ENCODE measurements at places on chromosomes 7 and 10.

DNA sequence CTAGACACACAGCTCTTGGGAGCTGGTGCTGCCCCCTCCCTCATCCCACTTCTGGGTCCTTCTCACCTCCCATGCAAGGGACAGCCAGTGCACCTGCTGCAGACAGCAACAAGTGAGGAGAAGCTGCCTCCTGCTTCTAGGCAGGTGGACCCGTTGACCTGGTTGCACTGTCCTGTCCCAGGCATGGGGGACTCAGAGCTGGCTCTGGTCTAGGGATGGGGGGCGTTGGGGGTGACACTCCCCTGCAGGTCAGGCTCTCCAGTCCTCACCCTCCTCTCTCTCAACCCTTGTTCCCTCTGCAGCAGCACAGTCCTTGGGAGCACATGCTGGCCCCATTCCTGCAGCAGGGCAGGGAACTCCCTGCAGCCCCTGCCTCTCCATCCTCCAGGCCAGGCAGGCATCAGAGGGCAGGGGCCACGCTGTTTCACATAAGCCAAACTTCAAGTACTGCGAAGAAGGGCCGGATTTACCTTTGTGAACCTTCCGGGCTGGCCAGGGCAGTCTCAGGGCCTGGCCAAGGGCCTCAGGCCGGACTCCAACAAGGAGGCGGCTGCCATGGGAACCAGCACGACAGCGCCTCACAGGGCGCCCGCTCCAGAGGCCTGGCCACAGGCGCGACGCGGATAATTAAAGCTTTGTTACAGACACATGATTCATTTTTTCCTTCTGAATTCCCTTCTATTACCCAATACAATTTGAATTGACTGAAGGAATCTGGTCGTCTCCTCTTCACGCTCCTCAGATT lies 48.5 kb downstream of the RASGEF1A start:
- no peak for DNase-seq

GRCh38 chr10:14431868-14432267 lies 101.1 kb upstream of the FRMD4A start:
- DNase-seq = no peak

GRCh38 chr10:77090381-77091356 lies 546.9 kb downstream of the KCNMA1 start:
- no peak for DNase-seq

DNA sequence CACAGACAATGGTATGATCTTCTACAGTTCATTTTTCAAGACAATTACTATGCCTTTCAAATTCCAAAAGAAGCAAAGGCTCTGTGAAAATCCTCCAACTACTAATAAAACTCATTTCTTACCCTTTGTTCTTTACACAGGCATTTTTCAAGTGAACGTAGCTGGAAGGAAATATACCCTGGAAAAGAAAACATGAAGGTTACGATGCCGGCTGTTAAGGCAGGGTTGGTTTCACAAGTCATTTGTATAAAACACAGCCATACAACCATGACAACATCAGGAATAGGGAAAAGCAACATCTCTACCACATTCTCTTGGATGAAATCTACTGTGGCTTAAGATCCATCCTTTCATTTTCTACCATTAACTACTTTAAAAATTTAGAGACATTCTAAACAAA lies 207.9 kb downstream of the DOCK4 start:
- DNase-seq = no peak

GRCh38 chr10:102450124-102450373 lies 1.3 kb downstream of the C10orf95 start:
- DNase-seq = no peak

DNA sequence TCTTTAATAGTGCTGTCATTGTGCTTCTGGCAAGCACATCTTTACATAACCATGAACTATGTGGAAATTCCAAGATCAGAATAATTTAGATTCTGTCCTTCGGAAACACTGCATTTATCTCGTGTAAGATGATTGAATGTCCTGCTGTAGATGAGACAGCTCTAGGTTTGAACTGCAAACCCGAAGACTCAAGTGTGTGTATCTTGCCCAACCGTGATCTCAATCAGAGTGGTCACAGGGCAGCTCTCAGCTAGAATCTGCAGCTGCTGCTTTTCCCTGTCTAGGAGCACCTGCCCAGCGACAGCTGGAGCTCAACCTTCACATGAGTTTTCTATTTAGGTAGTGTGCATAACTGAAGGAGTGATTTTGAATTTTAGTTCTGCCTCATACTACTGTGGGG lies 17.5 kb upstream of the KIF20B start:
- no peak for DNase-seq

DNA sequence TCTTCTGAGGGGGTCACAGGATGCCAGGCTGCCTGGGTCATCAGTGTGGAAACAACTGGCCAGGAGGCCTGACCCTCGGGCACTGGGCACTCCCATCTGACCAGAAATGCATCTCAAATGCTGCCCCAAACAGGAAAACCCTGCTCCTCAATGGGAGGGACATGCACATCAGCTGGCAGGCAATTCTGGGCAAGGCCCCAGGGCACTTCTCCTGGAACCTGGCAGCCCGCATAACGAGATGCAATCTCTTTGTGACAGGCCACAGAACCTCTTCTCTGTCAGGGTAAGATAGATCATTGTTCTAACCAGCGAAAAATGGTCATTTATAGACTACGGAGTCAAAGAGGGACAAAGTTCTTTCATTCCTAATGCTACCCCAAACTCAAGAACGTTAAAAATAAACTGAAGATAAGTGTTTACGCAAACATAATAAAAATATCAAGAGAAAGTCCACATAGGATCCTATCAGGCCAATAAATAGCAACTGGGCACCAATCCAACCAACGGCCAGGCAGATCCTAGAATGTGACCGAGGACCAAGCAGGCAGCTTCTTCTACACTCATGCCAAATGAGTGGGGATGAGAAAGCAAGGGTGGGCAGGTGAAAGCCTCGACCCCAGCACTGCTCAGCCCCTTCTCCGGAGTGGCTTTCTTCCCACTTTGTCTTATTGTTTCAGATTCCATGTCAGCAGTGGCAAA lies 212.3 kb downstream of the TCERG1L start:
- no peak for DNase-seq

- DNase-seq = no peak
These were observed 29.5 kb downstream of the PLEKHA8 start for GRCh38 chr7:30057741-30058140.

DNA sequence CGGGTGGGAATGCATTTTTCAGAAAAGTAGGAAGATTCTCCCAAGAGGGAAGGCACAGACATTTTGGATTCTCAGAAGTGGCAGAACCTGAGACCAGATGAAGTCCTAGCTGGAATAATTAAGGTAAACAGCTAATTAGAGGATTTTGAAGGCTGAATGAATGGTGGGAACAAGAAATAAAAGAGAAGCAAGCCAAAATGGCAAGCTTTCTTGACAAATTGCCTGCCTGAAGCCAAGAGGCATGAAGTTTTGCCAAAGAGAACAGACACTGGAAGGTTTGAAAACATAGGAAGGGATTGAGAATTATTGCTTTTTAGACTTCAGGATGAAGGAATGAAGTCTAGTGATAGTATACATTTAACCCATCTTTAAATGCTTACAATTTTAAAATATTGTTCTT lies 115.0 kb upstream of the SEM1 start:
- DNase-seq = no peak

- no peak for DNase-seq
These were observed 10.4 kb upstream of the PIP4K2A start for GRCh38 chr10:22724773-22725172.

- no peak for DNase-seq
These were observed 391.7 kb upstream of the SHH start for GRCh38 chr7:156203923-156204322.

GRCh38 chr10:88958721-88959120 lies 6.1 kb upstream of the ACTA2 start:
- DNase-seq = no peak

DNA sequence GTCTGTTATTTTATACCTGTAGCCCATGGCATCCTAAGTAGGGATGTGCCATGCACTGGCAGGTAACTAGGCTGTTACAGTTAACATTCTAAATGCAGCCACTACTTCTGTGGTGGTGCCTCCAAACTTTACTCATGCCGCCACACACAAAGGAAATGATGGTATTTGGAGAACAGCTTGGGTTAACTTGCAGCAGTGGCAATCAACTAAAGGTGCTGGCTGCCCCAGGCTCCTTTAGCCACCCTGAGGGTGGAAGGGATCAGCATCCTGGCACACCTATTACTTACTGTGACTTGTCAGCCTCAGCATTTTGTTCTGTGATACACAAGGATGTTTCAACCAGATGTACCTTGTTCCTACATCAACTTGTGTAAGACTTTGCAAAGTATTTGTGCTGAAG lies 221.8 kb upstream of the PPP1R3A start:
- DNase-seq = no peak

GRCh38 chr7:33128631-33128989 lies 754 bp upstream of the BBS9 start:
- DNase-seq = no peak

- DNase-seq = no peak
These were observed 81.9 kb downstream of the GPR141 start for GRCh38 chr7:37765421-37765829.

DNA sequence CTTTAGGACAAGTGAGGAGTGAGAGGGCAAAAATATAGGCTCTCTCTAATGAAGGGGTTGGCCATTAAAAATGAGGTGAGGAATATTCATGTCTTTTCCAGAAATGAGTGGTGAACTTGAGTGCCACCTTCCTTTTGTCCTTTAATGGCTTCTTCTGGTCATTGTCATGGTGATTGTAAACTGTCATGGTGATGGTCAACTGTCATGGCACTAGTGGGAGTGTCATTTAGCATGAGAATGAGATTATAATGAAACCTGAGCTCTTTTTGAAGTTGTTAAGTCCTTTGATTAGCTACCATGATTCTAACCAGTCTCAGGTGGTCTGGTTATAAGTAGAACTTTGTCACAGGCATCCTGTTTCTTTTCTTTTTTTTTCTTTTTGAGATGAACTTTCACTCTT lies 524.4 kb downstream of the NEBL start:
- DNase-seq = no peak

- no peak for DNase-seq
These were observed 1.9 kb upstream of the PLAU start for GRCh38 chr10:73908853-73909539.

DNA sequence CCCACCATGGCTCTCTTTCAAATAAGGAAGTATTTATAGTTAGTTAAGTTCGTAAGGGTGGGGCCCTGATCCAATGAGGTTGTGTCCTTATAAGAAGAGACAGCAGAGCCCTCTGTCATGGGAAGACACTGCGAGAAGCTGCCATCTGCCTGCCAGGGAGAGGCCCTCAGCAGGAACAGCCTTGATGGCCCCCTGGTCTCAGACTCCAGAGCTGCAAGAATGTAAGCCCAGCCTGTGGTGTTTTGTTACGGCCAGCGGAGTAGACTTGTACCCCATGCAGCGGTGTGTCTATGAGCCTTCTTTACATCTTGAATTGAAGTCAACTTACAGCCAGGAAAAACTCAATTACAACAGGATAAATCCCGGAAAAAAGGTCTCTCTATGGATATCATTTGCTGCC lies 14.3 kb upstream of the LARP4B start:
- DNase-seq = no peak

DNA sequence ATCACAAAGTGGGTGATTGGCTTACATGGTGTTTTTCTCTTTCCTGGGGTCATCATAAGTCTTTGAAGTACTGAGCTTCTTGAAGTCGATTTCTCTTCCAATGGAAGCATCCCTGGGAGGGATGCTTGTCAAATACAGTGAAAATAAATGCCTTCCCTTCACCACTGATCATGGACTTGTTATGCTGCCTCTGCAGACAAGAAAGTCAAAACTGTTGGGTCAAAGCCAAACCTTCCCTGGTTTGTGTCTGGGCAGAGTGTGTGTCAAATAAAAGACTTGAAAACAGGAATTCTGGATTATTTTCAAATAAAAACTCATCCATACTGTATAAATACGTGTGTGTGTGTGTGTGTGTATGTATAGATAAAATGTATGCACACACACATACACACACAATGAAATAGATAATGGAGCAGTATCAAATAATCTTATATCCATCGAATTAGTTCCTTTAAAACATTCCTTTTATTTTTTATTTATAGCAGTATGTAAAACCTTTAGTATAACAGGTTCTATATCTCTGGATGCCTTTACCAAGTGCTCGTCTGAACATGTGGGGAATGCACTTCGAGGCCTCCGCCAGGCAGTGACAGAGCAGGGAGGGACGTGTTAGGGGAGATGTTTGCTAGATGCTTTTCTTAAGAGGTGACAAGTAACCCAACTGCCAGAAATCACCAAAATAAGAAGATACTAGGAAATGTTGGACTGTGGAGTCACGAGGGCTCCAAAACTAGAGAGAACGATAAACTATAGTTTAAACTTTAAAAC lies 27.2 kb upstream of the WNT16 start:
- no peak for DNase-seq

- DNase-seq = no peak
These were observed 1.8 kb downstream of the WDR37 start for GRCh38 chr10:1058017-1058416.

DNA sequence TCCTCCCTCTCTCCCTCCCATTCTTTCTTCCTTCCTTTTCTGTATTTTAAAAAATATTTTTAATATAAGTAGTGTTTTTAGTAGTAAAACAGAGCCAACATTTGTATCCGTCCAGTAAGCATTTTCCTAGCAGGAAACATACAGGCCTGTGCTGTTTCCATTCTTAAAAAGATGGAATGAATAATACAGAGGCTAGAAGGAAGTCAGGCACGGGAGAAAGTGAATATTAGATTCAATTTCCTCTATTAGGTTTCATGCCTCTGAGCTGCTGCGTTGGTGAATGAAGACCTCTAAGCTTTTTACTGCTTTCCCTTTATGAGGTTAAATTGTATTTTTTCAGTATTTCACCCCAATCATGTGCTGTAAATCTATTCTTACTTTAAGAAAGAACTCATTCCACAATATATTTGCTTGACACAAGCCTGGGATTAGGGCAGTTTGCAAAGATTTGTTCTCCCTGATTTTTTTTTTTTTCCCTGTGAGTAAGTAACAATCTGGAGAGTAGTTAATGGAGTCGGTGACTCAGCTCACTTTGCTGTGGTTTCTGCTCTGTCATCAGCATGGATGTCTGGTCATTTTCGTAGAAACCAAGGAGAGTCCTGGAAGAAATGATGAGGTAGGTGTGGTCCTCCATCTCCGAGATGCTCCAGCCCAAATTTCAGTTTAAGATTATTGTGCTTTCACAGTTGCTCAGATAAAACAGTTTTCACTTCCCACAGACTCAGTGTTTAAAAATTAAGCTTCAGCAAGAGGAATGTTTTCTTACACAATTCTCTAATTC lies 76.1 kb upstream of the PITRM1 start:
- no peak for DNase-seq

DNA sequence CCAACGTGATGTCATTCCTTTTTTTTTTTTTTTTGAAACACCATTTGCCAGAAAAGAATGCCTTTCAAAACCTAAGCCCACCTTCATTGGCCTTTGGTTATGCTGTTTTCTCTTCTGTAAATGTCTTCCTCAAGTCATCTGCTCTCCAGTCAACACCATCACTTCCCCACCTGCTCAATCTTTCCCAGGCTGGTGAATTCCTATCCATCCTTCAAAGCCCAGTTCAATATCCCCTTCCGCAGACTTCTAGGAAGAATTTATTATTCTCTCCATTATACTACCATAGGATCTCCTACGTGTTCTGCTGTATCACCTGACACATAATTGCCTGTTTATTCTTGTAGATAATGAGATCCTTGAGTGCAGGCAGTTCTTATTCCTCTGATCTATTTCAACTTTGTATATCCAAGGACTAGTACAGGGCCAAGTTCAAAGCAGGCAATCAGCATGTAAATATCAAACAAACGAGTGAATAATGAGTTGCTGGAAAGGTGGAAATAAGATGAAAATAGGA lies 73.5 kb upstream of the PRR15 start:
- DNase-seq = no peak

Measured in activated CD4-positive, CD25-positive, alpha-beta regulatory T cell treated with anti-CD3 and anti-CD28 coated beads, Interleukin-2, amount 50 U/mL, for 16 hours (primary cell).